CD4-positive, alpha-beta memory T cell (primary cell): ENCODE measurements at places on chromosomes 6 and 20.

GRCh38 chr6:54044059-54044458, 67.2 kb upstream of the MLIP start:
- DNase-seq: no peak

GRCh38 chr6:44512868-44513741, 125.6 kb downstream of the CDC5L start:
- no peak for DNase-seq

- peak; percentile 95 for DNase-seq
Observed at GRCh38 chr6:29926413-29927274, 15.7 kb upstream of the HLA-A start.

DNA sequence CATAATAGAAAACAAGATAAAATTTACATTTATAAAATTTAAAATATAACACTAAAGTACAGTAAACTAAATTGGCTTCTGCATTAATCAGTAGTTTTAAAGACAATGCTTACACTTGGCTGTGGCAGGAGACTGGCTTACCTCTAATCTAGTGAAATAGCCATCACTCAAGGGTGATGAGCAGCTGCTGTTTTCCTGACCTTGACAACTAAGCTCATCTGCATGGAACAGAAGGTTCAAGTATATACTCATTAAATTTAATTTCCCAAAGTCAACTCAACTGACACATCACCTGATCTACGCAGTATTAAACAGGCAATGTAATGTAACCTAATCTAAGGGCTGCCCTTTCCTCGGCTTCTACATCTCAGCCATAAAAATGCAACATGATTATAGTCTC, 14.5 kb downstream of the TMX4 start:
- no peak for DNase-seq

DNA sequence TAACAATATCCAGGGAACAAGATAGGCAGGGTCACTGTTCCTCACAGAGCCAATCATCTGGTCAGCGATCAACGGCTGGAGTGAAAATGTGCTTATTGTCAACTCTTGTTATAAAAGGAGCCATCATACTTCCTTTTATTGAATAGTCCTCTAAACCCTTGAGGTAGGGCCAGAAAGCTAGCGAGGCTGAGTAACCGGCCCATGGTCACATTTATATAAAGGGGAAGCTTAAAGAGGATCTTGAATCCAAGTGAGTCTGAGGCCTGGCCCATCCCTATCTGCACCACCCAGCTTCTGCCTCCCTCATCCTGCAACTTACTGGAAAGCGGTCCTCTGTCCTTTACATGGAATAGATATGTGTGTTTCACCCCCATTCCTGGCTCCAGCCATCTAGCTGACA, 9.5 kb downstream of the PHACTR3 start:
- DNase-seq: no peak

GRCh38 chr6:157927011-157927410, 54.7 kb upstream of the SYNJ2 start:
- no peak for DNase-seq

- DNase-seq: no peak
Observed at GRCh38 chr6:3413592-3413991, 43.3 kb downstream of the SLC22A23 start.

GRCh38 chr20:10665791-10666190, 8.0 kb downstream of the JAG1 start:
- DNase-seq: no peak

GRCh38 chr20:31849306-31849930, 4.0 kb upstream of the FOXS1 start:
- DNase-seq: no peak

DNA sequence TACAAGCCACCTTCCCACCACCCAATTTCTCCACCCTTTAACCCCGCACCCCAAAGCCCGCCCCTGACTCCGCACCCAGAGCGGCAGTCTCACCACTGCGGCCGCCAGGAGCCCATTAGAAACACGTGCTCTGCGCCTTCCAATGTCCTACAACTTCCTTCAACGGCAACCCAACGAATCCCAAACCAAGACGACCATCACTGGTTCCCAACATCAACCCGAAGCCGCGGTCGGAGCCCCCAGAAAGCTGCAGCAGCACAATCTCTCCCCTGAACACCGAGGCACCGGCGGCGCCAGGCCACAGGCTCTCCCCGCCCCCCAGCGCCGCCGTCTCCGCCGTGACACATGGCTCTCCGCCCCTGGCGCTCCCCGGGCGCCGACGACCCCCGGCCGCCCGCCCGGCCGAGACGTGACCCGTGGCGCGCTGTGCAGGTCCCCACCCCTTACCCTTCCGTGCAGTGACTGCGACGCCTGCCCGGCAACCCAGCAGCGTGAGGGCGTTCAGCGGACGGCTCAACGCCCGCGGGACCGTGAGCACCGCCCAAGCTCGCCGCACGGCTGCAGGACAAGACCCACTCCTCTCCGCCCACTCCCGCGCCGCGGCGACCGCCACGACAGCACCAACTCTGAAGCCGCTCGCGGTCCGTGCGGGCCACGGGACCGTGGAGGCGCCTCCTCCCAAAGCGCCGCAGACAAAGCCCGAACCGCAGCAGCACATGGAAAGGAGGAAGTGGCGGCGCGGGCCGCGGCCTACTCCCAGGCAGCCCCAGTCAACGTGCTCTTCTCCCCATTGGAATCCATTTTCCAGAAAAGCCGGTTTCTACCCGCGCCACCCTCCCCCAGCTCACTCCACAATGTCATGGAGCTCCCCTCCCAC, 551 bp downstream of the SYNCRIP start:
- DNase-seq: peak; percentile 65

DNA sequence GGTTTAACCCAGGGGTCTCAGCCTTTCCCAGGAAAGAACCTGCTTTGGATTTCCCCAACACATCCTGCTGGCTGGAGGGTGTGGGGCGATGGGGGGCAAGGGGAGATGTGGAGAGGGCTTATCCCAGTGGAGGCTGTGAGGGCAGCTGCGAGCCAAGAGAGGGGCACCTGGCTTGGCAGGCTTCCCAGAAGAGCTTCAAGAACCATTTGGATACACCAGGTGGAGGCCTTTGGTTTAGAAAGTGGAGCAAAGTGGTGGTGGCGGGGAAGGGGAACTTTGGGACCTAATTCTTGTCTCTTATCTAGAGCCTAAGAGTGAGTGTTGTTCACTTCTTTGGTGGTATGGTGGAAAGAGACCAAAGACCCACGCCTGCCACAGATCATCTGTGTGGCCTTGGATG, 12.4 kb downstream of the CD40 start:
- DNase-seq: no peak

DNA sequence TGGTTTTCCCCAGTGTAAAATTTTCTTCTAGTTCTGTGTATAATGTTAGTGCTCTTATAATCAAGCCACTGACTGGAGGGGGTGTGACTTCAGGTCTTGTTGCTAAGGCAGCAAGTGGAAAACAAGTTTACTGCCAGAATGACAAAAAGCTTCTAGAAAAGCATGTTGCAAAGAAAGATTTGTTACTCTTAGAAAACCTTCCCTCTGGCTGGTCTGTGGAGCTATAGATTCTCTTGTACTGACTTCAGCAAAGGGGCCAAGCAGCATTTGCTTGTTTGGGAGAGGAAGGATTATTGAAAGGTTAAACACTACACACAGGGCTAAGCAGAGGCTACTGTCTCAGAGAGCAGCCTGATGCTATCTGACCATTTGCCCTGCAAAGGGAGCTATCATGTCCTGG, 288.8 kb downstream of the BTBD9 start:
- no peak for DNase-seq

GRCh38 chr6:163667372-163668060, 253.0 kb downstream of the QKI start:
- DNase-seq: no peak

GRCh38 chr6:45997875-45998506, 17.7 kb downstream of the CLIC5 start:
- no peak for DNase-seq

- DNase-seq: no peak
Observed at GRCh38 chr6:109465772-109466171, 10.2 kb upstream of the MICAL1 start.

GRCh38 chr6:90074161-90074850, 180.0 kb downstream of the GJA10 start:
- no peak for DNase-seq

- DNase-seq: peak; percentile 59
Observed at GRCh38 chr6:106194949-106195921, 109.1 kb downstream of the PRDM1 start.

GRCh38 chr6:168871642-168872315, 381.9 kb downstream of the THBS2 start:
- DNase-seq: no peak

GRCh38 chr20:47970282-47970903, 185.1 kb upstream of the SULF2 start:
- DNase-seq: no peak

DNA sequence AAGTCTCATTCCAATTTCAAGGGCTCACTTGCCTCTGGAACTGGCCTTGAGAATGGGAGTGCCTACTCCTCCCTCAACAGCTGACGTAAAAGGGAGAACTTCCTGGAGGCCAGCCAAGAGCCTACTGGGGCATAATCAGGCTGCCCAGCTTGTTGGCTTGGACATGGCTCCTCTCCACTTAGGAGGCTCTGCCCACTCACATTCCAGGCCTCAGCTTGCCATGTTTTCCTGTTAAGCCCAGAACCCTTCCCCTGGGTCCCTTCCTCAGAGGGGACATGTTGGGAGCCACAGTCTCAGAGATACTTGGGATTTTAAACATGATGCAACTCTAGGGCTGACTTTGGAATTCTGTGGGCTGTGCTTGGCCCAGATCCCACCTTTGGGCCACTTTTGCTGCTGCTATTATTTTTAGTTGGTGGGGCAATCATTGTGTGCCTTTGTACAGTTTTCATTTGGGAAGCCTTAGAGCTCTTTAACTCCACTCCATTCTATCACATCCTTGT, 31.5 kb upstream of the ADTRP start:
- DNase-seq: no peak

DNA sequence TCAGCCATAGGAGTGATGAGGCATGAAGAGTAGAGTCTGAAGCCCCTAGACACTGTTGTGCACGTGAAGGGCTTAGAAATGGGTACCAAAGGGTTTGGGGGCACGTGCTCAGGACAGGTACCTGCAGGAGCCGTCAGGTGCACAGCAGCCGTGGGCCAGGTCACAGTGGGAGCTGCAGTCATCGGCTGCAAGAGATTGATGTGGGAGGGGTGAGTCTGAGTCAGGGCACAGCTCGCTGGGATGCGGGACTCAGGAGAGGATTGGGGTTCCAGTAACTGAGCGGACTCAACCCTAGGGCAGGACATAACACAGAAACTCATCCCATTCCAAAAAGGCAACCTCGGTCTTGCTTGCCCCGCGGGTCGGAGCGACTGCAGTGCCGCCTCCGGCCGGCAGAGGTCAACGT, 1.1 kb downstream of the DLK2 start:
- DNase-seq: peak; percentile 58

DNA sequence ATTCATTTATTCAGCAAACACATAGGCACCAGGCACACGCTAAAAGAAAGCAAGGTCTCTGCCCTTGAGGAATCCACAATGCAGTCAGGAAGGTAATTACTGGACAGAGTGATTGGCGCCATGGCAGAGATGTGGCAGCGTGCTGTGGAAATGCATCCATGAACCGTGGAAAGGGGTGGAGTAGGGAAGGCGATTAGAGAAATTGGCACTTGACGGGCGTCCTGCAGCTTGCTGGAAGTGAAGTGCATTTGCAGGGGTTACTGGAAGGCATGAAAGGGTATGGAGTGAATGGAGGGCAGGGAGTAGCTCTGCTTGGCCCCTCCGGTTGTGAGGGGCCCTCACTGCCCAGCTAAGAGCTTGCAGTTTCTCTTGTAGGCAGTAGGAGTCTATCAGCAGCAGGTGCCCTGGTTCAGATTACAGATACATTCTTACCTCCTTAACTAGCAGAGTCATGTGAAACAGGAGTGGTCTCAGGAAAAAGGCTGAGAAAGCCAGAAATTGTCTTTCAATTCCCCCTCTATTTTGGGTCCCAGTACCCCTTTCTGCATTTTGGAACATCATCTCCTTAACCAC, 122.5 kb upstream of the TIAM2 start:
- no peak for DNase-seq

DNA sequence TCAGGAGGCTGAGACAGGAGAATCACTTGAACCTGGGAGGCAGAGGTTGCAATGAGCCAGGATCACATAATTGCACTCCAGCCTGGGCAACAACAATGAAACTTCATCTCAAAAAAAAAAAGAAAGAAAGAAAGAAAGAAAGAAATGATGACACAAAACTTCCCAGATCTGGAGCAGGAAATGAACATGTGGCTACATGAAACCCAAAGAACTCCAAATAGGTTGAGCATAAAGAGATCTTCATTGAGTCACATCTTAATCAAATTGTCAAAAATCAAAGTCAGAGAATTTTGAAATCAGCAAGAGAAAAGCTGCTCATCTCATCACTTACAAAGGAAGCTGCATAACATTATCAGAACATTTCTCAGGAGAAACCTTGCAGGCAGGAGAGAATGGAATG, 247.0 kb downstream of the IBTK start:
- DNase-seq: no peak

DNA sequence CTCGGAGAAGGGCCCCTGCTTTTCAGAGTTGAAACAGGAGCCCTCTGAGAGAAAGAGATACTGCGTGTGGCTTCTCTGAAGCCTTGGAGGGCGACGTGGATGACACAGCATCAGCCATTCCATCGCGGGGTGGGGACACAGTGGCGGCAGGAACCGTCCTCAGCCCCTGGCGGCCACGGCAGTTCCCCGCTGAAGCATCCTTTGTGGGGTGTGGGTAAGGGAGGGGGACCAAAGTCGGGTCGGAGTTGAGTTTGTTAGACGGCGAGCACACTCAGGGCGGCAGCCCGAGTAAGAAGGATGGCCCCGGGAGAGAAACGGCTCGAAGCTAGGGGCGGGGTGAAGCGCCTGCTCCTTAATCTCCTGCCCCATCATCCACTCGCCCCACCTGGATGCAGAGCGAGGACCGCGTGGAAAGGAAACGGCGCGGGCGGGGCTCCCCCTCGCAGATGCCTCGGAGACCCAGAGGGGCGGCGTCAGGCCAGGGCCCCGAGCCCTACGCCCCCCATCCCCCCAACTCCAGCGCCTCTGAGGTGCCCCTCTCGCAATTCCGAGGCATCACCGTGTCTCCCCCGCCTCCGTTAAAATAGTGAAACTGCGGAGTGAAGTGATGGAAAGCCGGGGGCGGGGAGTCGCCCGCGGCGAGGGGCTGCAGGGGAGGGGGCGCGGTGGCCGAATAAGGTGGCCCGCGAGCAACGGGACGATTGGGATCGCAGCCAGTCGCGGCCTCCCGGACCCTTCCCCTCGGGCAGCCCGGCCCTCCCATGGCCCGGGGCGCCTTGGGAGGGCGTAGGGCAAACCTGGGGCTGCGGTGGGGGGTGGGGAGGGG, 796 bp upstream of the RREB1 start:
- DNase-seq: peak; percentile 76

- DNase-seq: peak; percentile 14
Observed at GRCh38 chr6:149840345-149841075, 23.6 kb downstream of the LRP11 start.

GRCh38 chr20:25315418-25316210, 67.7 kb downstream of the PYGB start:
- DNase-seq: no peak

DNA sequence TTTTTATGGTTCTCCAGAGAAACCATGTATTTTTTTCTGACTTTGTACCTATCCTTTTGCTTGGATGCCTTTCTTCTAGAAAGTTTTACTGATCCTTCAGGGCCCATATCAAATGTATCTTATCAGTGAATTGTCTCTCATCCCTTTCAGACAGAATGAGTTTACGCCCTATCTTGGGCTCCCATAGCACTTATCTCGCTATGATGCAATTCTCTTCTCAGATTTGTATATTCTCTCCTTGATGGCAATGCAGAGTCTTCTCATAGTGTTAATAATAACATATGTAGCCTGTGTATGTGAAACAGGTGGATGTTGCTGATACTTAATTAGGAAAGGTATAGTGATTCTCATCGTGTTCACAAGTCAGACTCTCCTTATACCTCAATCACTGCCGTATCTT, 336.2 kb downstream of the UTRN start:
- no peak for DNase-seq

GRCh38 chr6:1923449-1923848, 313.7 kb downstream of the FOXC1 start:
- no peak for DNase-seq
